Hepatocyte (in vitro differentiated cells): ENCODE measurements at places on chromosomes 13 and 19. TPM values are rescaled to one million over a fixed set of nuclear protein-coding genes. Genes with fewer than 3 reads are reported as not detected.

- H3K4me1 ChIP-seq, result no peaks in the 10 kb centered on the region
- H3K4me3 ChIP-seq, result no peak overlapping the region
- no peak overlapping the region for H3K27ac ChIP-seq
- H3K36me3 ChIP-seq, result no peaks in the 10 kb centered on the region
Measured at GRCh38 chr19:22545751-22546150, 88.4 kb upstream of the ZNF492 start.

DNA sequence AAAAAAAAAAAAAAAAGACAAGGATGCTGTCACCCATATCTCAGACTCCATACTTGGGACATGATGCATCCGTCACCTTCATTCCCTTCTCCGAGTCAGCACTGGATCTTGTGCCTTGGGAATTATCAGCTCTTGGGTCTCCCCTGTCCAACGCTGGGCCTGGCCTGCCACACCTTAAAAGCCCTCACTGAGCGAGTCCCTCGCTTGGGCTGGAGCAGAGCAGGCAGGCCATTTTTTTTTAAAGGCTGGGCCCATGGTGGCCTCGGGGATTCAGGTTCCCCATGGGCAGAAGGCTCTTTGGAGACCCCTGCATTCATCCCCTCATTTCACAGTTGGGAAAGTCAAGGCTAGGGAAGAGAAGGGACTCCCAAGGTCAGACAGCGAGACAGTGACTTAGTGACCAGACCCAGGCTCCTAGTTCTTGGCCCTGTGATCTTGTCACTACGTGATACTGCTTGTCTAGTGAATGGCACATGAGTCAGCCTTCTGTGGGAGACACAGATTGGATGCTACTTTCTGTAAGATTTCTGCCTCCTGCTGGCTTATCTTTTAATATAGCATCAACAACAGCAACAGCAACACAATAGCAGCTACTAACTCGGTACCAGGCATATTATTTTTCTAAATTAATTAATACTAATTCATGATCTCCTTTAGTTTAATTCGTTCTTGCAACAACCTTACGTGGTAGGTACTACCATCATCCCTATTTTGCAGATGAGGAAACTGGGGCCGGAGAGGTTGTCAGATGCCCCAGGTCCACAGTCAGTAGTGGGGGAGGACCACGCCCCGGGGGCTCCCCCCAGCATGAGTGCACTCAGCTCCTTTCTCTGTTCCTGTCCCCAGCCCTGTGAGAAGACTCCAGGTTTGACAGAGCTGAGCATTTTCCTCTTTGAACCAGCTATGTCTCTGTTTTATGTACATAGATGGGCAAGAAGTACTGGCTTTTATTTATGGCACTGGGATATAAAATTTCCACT is 27.4 kb upstream of the ZNF536 start:
- peaks cover 8% of the 10 kb centered on the region for H3K4me1 ChIP-seq
- H3K27ac ChIP-seq, result no peak overlapping the region
- no peak for DNase-seq
- H3K27me3 ChIP-seq, result peaks cover 4% of the 10 kb centered on the region

GRCh38 chr13:82436099-82436585 is 1446.1 kb downstream of the SLITRK1 start:
- H3K27ac ChIP-seq, result no peak overlapping the region
- no peak overlapping the region for H3K4me3 ChIP-seq
- H3K4me1 ChIP-seq, result no peaks in the 10 kb centered on the region
- H3K36me3 ChIP-seq, result no peaks in the 10 kb centered on the region
- DNase-seq, result no peak
- H3K27me3 ChIP-seq, result no peaks in the 10 kb centered on the region

GRCh38 chr13:42114278-42114677 is 65.8 kb downstream of the DGKH start:
- H3K4me3 ChIP-seq, result no peak overlapping the region
- no peak overlapping the region for H3K27ac ChIP-seq
- no peaks in the 10 kb centered on the region for H3K36me3 ChIP-seq
- no peaks in the 10 kb centered on the region for H3K27me3 ChIP-seq
- DNase-seq, result no peak

- no peak overlapping the region for H3K4me3 ChIP-seq
- no peaks in the 10 kb centered on the region for H3K36me3 ChIP-seq
- DNase-seq, result no peak
- H3K4me1 ChIP-seq, result peaks cover 31% of the 10 kb centered on the region
- no peaks in the 10 kb centered on the region for H3K27me3 ChIP-seq
Measured at GRCh38 chr13:41641429-41641828, 184.1 kb downstream of the RGCC start.

DNA sequence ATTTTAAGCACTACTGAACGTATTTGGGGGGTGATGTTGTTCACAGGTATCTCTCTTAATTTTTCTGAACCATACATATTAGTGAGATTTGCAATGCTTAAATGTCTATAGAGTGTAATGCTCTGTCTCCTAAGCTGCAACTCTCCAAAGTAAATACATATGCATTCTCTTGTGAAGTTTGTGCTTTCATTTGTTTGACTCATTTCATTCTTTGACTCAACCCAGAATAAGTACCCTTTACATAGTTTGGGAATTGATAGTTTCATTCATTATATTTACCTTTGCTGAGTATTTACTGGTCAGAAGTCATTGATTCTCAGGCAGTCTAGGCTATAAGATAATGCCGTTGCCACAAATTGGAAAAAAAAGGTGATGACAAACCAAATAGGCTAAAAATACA is 406.9 kb downstream of the FGF9 start:
- no peak for DNase-seq
- H3K27ac ChIP-seq, result no peak overlapping the region
- H3K4me3 ChIP-seq, result no peak overlapping the region

The CGB5 gene
- 1.5 and 1.9 TPM in 2 replicates for total RNA-seq

The KLF1 gene
- 0.37 TPM in 1 of 2 replicates, not detected in the other for total RNA-seq
